H7 (cell line): ENCODE measurements at places on chromosomes 2 and 18. TPM values are rescaled to one million over a fixed set of nuclear protein-coding genes. Genes with fewer than 3 reads are reported as not detected.

The ORC2 gene
- 24.3 and 44.7 TPM in 2 replicates for total RNA-seq

The TDRD15 gene
- not detected in 2 replicates for total RNA-seq

The ANO7 gene
- total RNA-seq = 2.0 and 4.0 TPM in 2 replicates

The CD302 gene
- total RNA-seq = 0.33 and 1.2 TPM in 2 replicates

The PTPRN gene
- total RNA-seq = 0.73 and 2.0 TPM in 2 replicates

The AFF3 gene
- 0.07 and 0.37 TPM in 2 replicates for total RNA-seq

The MRO gene
- total RNA-seq = 1.1 and 1.7 TPM in 2 replicates
